ENCODE measurements at places on chromosomes 7 and 10.

DNA sequence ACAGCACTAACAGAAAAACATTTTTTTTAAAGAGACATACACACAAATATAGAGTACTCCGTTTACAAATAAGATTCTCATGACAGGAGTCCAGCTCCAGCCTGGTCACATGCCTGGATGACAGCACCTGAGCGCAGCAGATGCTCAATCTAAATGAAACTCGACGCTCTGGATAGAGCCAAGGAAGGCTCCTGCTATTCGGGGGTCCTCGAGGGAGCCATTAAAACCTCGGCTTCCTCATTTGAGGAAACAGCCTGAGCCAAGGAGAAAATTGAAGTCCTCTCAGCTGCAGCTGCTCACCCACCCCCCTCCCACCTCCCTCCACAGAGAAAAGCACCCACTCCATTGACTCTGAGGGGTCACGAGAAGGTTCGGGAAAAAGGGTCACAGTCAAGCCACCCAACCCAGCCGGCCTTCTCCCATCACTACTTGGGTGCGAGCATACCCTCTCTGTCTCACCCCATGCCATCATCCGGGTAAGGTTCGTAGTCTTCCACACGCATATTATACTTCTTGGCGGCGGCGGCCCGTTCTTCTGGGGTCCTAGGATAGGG, 673 bp downstream of the NDUFB8 start:
- DNase-seq = no peak

- peak; percentile 82 for DNase-seq
Observed at GRCh38 chr7:139745678-139746143, 32.1 kb downstream of the HIPK2 start.

DNA sequence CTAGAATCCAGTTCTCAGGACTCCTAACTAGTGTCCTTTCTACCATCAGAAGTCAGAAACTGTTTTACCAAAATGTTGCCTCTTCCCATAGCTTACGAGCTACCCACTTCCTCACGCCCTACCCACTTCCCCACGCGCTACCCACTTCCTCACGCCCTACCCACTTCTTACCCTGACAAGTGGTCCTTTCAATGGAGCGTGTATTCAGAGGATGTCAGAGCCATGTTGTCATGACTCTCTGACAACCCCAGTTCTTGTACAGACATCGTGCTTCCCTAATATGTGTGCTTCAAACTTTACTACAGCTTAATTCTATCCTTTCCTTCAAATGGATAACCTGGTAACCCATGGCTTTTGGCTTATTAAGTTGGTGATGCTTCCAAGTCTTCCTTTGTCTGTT, 84.8 kb upstream of the PHF14 start:
- no peak for DNase-seq

DNA sequence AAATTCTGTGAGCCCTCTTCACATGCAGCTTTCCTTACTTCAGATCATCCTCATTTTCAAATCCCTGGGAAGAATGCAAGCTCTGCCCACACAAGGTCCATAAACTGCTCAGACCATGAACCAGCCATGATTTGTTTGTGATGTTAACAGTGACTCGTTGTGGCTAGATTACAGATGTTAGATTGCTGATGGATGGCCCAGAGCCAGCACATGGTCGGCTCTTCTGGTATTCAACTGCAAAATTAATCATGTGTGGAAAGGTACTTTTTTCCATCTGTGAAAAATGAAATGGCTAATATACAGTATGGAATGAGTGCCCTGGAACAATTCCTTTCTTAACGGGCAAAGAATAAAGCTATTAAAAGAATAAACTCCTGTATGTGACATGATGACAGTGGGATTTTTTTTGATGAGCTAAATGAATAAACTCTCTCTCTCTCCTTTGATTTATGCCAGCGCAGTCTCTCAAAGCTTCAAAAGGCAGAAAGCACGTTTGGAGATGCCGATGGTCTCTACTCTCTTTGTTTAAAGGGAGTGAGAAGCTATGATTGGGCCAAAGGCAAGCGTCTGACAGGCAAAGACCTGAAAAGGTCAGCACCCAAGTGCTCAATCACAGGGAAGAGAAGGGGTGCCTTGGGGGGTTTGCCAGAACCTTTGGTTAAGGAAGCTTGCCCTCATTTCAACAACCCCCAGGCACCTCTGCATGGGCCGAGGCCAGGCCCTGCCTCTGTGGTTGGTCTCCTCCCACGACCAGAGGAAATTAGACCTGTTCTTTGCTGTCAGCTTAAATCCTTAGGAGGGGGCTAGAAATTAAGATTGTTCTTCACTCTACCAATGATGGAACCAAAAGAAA, 444.0 kb upstream of the NFE2L3 start:
- peak; percentile 44 for DNase-seq

- DNase-seq = no peak
Observed at GRCh38 chr7:80650030-80650429, 11.6 kb downstream of the CD36 start.

DNA sequence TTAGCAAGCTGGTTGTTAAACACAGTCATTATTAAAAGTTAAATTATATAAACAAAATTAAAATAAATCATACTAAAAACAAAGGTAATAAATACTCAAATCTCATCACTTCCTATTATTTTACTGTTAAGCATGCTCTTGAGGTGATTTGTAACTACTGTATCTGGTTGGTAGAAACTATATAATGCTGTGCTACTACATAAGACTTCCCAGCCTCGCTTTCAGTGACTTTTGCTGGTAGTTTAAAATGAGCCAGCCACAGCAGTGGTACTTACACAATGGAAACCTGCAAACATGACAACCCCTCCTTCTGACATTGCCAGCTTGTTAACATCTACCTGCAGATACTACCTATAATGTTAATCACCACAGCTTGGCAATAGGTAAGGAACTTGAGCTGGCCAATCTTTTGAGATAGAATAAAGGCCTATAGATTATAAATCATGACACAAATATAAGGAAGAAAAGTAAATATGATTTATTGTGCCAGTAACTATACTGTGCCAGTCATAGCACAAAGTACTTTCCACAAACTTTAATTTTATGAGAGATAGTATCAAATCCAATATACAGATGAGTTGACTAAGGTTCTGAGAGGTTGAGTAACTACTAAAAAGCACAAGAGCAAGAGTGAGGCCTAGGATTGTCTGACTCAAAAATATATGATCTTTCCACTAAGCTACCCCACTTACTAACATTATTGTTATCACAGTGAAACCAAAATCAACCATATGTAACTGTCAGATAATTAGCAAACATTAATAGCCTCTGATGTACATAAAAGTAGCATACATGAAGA, 181.1 kb upstream of the ASAH2 start:
- no peak for DNase-seq

GRCh38 chr10:113970641-113971040, 73.0 kb upstream of the ADRB1 start:
- DNase-seq = no peak

- DNase-seq = no peak
Observed at GRCh38 chr10:46293228-46293627, 6.4 kb downstream of the ANTXRL start.

GRCh38 chr10:36412942-36413341, 712.5 kb upstream of the ANKRD30A start:
- DNase-seq = no peak

GRCh38 chr10:75245354-75246250, 9.8 kb upstream of the COMTD1 start:
- DNase-seq = no peak

DNA sequence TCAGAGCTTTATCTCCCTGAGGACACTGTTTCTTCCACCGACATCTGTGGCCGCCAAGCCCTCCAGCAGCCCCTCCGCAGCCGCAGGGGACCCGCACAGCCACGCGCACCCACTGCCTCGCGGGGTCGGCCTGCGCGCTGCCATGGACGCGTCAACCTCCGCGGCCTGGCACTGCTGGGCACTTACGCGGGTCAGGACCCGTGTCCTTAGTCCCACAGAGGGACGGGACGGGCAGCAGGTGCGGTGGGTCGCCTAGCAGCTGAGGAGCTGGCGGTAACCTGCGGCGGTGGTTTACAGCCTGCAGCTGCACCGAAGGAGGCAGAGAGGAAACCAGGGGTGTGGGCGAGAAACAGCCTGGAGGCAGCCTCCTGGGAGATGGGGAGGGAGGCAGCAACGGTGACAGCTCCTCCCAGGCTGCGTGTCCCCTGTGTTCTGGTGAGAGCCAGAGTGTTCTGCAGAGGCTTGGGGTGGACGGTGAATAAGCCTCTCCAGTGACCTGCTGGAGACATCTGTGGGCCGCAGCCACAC, 61.3 kb downstream of the SEC61G start:
- no peak for DNase-seq
